ENCODE measurements at places on chromosomes 12 and 14.

DNA sequence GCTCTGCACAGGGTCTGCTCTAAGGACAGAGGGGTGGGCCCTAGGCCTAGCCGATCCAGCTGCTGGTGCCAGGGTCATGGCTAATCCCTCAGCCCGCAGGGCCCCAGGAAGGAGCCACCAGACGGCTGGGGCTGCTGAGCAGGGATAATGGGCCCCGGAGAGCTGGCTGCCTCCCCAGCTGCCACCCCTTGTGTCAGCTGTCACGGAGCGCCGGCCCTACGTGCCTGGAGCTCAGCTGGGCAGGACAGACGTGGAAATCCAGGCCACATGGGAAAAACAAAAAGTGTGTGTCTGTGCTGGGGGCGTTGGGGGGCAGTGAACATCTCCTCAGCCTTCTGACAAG lies 36.2 kb downstream of the CHGA start:
- DNase-seq = no peak

GRCh38 chr12:9856894-9857293 lies 12.3 kb downstream of the CLEC2B start:
- no peak for DNase-seq

- no peak for DNase-seq
Measured at GRCh38 chr14:70680748-70681147, 39.0 kb downstream of the TTC9 start.

- no peak for DNase-seq
Measured at GRCh38 chr12:84955298-84955697, 42.7 kb upstream of the SLC6A15 start.

GRCh38 chr14:88420187-88420586 lies 34.7 kb downstream of the SPATA7 start:
- no peak for DNase-seq

GRCh38 chr12:59597385-59597781 lies 1.6 kb downstream of the SLC16A7 start:
- peak; percentile 95 for DNase-seq

GRCh38 chr14:76904740-76905569 lies 78.7 kb downstream of the LRRC74A start:
- peak; percentile 88 for DNase-seq

- DNase-seq = no peak
Measured at GRCh38 chr14:51400139-51400538, 160.1 kb downstream of the TMX1 start.

DNA sequence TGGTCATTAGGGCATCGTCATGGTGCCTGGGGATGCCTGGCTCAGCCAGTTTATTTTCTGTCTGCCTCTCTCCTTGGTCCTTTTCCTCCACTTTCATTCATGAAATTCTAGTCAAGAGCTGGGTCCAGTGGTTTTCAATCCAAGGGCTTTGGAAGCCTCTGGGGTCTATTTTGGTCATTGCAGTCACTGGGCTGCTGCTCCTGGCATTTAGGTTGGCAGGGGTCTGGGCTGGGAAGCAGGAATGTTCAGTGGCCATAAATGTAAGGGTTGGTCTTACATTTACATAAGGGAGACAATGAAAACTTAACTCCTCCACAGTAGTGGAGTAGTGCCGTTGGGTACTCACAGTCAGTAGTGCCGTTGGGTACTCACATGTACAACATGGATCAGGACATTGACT lies 48.1 kb downstream of the PTPN11 start:
- DNase-seq = no peak

- peak; percentile 89 for DNase-seq
Measured at GRCh38 chr12:22271023-22271422, 63.5 kb downstream of the ST8SIA1 start.

- no peak for DNase-seq
Measured at GRCh38 chr12:102535306-102535705, 54.9 kb upstream of the IGF1 start.

DNA sequence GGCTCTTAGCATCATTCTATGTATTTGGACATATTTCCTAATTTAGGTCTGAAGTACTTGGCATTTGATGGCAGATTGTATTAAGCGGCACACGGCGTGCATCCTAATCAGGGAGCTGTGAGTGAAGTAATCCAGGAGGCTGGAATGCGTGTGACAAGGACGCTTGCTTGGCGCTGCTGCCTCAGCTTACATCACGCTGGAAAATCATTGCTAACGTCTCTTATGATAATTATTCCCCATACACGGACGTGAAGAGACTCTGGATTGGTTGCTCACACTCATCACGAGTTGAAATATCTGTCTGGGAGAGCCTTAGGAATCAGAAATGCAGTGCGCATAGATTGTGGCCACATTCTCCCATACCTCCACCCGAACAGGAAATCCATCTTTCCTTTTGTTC lies 85.3 kb downstream of the FBXW8 start:
- DNase-seq = no peak

DNA sequence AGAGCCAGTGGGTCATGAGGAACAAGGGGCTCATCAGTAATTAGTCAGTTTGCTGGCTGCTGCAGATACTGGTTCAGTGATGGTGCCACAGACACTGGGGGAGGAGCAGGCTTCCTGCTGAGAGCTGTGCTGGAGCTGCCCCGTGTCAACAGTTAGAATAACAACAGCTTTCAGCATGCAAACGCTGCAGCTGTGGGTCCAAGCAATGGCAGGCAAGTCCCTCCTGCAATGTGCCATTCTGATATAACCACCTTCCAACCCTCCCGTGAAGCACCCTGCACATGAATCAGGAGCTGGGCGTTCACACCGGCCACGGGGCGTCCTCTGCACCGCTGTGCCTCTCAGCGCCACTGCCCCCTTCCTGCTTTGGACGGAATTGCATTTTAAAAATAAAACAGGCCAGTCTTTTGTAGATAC lies 258.4 kb upstream of the SFSWAP start:
- DNase-seq = no peak

- no peak for DNase-seq
Measured at GRCh38 chr14:20372796-20373195, 29.4 kb downstream of the PARP2 start.

- no peak for DNase-seq
Measured at GRCh38 chr12:26359576-26359975, 164.2 kb downstream of the SSPN start.

DNA sequence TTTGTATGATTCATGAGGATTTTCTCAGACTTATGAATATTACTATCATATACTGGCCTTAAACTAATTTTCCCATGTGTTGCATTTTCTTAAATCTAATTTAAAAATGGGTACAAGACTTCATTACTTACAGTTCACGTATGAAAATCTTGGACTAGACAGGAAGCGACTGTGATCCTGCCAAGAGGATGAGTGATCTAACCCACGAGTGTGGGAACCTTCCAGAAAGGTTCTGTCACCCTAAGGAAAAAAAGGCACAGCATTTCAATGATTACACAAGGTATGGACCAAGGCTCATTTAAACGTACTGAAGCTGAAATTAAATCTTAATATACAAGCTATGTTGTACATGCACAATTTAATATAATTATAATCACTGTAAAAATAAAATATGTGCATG lies 293.5 kb upstream of the DIO2 start:
- no peak for DNase-seq

GRCh38 chr12:76002598-76003354 lies 28.8 kb downstream of the PHLDA1 start:
- no peak for DNase-seq

DNA sequence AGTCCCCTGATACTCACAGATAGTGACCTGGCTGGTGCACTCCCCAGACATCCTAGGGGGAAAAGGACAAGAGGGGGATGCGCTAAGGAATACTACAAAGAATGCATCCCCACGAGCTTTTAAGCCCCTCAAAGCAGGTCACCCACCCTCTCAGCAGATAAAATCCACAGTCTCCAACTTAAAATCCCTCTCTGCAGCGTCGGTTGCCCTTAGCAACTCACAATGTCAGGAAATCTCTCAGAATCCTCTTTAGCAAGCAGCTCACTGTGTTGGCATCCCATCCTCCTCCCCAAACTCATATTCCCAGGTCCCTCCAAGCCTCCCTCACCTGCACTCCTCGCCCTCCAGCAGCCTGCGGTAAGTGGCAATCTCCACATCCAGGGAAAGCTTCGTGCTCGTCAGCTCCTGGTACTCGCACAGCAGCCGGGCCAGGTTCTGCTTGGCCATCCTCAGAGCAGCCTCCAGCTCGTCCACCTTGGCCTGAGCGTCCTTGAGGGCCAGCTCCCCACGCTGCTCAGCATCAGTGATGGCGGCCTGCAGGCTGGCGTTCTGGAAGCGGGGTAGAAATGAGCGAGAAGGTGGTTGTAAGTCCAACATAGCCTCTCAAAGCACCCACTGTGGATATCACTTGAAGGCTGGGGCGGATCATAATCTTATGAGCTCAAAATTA lies 5.5 kb upstream of the KRT79 start:
- DNase-seq = no peak

- no peak for DNase-seq
Measured at GRCh38 chr12:113658006-113658655, 186.5 kb upstream of the LHX5 start.

DNA sequence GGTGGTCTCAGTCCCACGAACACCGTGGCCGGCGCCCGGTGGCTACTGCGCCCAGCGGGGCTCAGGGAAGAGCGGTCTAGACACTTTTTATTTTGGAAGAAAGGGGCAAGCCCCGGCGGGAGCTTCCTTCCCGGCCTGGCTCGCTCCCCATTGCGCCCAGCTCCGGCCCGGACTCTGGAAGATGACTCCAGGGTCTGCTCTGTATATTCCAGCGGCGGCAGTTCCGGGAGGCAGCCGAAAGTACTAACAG lies 225.1 kb upstream of the CRY1 start:
- no peak for DNase-seq

DNA sequence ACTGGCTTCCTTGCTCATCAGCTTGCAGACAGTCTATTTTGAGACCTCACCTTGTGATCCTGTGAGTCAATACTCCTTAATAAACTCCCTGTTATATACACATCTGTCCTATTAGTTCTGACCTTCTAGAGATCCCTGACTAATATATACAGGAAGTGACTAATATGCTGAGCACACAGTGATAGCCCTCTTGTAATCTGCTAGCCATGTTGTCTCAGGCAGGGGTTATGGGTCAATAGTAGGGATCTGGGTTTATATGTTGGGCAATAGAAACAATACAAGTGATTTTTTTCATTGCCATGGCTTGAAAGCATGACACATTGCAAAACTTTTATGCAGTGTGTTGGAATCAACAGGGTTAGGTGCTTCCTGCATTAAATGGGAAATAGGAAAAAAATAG lies 562.2 kb downstream of the GALC start:
- peak; percentile 10 for DNase-seq

GRCh38 chr12:104358353-104359003 lies 54.9 kb downstream of the EID3 start:
- DNase-seq = no peak

DNA sequence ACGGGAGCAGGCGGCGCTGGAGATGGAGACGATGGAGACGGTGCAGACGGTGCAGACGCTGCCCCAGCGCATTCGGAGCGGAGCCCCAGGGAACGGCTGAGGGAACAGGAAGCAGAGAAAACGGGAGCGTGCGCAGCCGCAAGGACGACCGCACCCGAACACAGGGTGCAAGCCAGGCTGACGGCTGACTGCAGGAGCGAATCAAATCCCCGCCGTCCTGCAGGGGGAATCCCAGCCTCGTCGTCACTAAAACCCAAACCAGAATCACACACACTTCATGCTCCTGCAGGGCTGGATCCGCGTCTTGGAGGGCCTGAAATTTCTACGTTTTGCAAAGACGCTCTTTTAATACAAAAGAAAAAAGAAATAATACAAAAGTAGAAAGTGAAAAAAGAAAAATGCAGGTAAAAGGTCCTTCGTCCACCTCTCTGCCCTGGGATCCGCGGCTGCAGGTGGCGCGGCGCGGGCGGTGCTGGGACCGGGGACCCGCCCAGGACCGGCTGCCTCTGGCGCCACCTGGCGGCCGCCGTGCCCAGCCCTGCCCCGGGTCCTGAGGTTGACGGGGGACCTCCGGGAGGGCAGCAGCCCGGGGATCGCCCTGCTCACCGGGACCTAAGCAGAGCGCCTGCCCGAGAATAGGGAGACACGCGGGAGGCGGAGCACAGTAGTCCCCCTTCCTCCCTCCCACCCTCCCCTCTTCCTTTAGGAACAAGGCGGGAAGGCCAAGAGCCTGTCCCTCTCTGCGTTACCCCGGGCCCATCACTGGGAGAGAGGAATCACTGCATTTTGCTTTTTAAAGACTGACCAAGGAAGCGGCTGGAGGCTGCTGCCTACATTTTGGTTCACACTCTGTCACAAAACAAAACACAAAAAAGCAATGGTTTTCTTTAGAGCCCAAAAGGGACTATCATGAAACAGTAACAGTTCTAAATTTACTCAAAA lies 20.1 kb downstream of the STX2 start:
- DNase-seq = peak; percentile 18

GRCh38 chr12:22333186-22333712 lies 1.3 kb downstream of the ST8SIA1 start:
- DNase-seq = no peak

- no peak for DNase-seq
Measured at GRCh38 chr14:21703357-21704326, 30.0 kb upstream of the OR4E1 start.

GRCh38 chr14:99261912-99262787 lies 9.8 kb downstream of the BCL11B start:
- no peak for DNase-seq

DNA sequence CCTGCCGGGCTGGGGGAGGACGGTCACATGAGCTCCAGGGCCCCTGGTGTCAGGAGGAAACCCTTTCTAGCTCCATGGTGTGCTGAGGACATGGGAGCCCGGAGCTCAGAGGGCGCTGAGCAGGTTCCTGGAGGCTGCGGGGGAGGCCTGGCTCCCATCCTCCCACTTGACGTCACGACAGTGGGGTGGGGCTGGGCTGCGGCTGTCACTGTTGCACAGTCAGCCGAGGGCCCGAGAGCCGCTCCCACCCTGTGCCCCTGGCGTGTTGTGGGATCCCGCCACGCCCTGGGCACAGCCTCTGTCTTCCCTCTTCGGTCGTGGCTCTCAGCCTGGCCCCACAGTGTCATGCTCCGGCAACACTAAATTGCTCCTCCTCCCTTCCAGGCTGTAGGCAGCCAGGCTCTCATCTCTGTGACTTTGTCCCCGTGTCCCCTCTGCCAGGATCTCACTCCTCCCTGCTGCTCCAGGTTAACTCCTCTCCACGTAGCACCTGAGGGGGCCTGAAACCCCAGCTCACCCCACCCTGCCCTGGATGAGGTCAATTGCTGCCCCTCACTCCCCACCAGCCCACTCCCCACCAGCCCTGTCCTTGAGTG lies 33.0 kb downstream of the BEGAIN start:
- DNase-seq = no peak

DNA sequence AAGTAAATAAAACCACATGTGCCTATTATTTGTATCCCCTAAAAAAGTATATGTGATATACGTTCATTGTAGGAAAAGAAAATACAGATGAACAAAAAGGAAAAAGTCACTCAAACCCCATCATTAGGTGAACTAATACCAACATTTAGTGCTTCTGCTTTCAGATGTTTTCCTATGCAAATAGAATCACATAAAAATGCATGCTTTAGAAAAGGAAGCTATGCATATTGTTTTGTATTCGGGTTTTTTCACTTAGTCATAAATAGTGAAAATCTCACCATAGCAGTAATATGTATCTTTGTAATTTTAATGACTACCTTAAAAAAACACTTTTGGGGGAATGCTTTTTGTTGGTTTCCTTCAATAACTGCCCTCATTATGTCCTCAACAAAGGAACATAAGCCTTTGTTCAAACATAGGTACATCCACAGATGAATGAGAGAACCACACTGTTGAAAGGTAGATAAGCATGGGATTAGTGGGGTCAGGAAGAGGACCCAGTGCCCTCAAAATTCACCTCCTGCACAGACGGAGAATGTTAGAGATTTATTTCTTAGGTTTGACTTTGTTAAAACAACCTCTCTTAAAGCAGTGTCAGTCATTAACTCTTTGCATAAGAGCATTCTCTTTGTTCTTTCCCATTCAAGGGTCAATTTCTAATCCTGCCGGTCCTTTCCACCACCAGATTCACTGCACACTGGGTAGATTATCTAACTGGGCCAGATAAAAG lies 6.5 kb downstream of the AMDHD1 start:
- no peak for DNase-seq

- no peak for DNase-seq
Measured at GRCh38 chr14:63766611-63767010, 38.7 kb upstream of the SGPP1 start.

Measured in fibroblast of the conjunctiva (primary cell).